ENCODE measurements at places on chromosomes 4 and X. TPM values are rescaled to one million over a fixed set of nuclear protein-coding genes. Genes with fewer than 3 reads are reported as not detected.

CHRDL1 gene
- 183 TPM for total RNA-seq

BRCC3 gene
- 12.3 TPM for total RNA-seq

GASK1B gene
- 100 TPM for total RNA-seq

SLC9A7 gene
- total RNA-seq = 6.5 TPM

CABS1 gene
- total RNA-seq = not detected

PARM1 gene
- total RNA-seq = 9.1 TPM

TMPRSS11B gene
- not detected for total RNA-seq

ARAP2 gene
- total RNA-seq = 26.0 TPM

ADH1C gene
- total RNA-seq = 75.2 TPM

SMIM31 gene
- not detected for total RNA-seq

CLCN4 gene
- total RNA-seq = 9.1 TPM

NDP gene
- 4.1 TPM for total RNA-seq

ZCCHC4 gene
- total RNA-seq = 13.9 TPM

MCF2 gene
- 0.31 TPM for total RNA-seq

WNK3 gene
- total RNA-seq = 2.4 TPM

TRIM75 gene
- not detected for total RNA-seq

CT55 gene
- total RNA-seq = not detected

VEGFC gene
- 17.0 TPM for total RNA-seq

LIAS gene
- total RNA-seq = 13.1 TPM
